ENCODE measurements at places on chromosomes 1 and 21.

DNA sequence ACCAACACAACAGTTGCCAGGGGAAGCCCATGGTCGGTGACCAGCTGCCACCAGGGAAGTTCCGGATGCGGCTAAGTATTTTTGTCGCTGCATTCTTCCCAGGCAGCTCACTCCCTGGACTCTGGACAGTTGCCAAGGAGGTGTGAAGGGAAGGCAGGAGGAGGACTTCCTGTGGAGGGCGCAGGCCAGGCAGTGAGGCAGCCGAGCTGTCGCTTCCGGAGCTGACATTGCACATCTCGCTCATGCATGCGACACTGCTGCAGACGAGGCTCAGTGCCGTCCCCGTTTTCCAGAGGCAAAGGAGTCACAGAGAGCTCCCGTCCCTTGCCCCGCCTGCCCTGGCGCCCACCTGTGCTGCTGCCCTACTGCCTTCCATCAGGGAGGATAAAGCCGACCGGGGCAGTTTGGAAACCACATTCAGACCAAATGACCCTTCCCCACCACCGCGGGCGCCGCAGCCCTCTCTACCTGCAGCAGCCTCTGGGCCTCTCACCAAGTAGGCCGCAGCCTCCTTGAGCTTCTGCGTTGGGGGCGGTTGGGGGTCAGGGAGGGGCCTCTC lies 81.4 kb downstream of the NENF start:
- DNase-seq: peak; percentile 26

- no peak for DNase-seq
These were observed 195.0 kb downstream of the KCNK2 start for GRCh38 chr1:215277532-215277931.

GRCh38 chr1:59063501-59063900 lies 233.4 kb upstream of the FGGY start:
- peak; percentile 14 for DNase-seq

GRCh38 chr1:185731446-185731845 lies 2.7 kb upstream of the HMCN1 start:
- no peak for DNase-seq

- peak; percentile 98 for DNase-seq
These were observed at the start of gene ARHGAP30 for GRCh38 chr1:161069731-161070270. Gene ARHGAP30, minus strand, starts transcription at chr1:161069891. Its CDS starts 267 bp downstream, at chr1:161069624.

GRCh38 chr1:201084295-201084694 lies 27.9 kb downstream of the CACNA1S start:
- DNase-seq: no peak

DNA sequence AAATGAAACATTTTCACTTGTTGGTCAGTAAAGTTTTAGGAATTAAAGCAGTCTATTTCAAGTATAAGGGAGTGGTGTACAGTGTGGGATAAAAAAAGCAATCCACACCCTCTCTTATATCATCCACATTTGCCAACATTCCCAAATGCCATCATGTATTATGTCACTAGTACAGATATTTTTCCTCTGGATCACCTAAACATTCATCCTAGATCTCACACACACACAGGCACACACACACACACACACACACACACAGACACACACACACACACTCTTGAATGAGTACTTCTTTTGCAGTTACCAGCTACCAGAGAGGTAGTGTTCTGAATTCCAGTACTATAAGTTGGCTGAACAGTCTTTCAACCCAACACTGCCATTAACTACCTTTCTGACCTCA lies 1369.1 kb upstream of the ADGRL4 start:
- DNase-seq: no peak

- DNase-seq: peak; percentile 88
These were observed 160.8 kb downstream of the ZSCAN20 start for GRCh38 chr1:33633019-33633801.

- peak; percentile 41 for DNase-seq
These were observed 98.6 kb upstream of the PPP2R5A start for GRCh38 chr1:212186427-212187207.

DNA sequence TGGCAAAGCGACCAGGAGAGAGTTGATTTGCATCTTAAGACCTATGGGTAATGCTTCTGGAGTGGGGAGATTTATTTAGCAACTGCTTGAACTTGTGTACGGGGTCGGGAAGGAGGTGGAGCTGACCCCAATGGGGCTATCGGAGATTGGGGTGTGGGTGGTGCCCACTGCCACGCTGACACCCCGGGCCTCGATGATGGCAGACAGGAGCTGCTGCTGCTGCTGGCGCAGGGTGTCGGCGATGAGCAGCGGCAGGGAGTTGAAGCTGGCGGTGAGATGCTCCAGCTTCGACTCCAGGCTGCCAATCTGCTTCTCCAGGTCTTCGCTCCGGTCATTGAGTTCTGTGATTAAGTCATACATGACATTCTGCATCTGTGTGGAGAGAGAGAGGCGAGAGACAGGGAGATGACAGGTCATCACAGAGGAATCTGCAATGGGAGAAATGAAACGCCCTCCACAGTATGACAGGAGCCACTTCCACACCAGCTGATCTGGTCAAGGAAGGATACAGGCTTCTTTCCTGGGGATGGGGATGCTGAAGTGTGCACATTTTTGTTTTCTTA lies 100.0 kb upstream of the ADAR start:
- DNase-seq: no peak

DNA sequence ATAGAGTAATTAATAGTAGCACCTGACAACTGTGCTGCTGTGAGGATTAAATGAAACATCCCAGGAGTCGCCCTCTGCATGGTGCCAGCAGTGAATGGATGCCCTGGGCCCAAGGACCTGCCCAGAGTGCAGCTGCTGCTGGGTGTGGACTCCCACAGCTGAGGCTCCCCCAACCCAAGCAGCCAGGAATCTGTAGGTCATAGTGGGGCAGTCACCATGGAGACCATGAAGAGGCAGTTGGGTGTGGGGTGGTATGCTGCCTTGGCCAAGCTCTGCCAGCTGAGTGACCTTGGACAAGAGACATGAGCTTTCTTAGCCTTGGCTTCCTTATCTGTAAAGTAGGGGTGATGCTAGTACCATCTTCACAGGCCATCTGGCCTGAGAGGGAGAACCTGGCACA lies 9.4 kb downstream of the OLIG2 start:
- DNase-seq: no peak
